ENCODE measurements at places on chromosomes 6 and 20.
A peak's percentile ranks its signal among the peaks of the same experiment; 100 is the strongest.

DNA sequence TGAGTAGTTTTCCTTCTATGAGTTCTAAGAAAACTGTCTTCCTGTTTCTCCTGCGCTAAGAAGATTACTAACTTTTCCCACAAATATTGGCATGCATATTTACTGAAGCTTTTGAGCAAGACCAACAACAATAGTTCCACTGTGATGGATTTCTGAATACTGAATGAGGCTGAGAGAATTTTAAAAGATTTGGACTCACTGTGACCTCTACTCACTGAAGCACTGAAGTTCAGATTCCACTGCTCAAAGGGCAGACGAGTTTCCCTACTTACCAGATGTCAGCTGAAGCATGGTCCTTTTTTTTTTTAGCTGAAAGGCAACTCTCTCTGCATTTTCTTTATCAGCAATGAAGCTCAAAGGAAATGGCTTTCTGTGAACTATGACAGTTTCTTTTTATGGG lies 718.5 kb downstream of the RFPL4B start:
- DNase-seq, result no peak

GRCh38 chr6:42369568-42369967 lies 82.2 kb downstream of the TRERF1 start:
- no peak for DNase-seq

DNA sequence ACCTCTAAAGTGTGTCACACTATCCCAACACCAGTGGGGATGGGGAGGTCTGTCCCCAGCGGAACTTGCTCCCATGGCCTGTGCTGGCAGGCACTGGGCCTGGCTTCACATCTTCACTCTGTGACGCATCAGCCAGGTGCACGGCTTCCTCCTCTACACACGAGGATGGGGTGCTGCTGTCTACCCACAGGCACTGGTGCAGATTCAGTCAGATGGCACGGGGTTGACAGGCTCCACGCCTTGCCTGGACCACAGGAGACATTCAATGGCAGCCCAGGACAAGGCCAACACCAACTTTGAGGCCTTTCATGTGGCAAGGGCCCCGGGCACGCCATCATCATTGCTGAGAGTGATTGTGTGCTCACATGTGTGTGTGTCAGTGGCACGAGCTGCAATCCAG lies 92.4 kb downstream of the TMEM242 start:
- no peak for DNase-seq

- no peak for DNase-seq
Measured at GRCh38 chr6:146381486-146381885, 162.1 kb upstream of the RAB32 start.

DNA sequence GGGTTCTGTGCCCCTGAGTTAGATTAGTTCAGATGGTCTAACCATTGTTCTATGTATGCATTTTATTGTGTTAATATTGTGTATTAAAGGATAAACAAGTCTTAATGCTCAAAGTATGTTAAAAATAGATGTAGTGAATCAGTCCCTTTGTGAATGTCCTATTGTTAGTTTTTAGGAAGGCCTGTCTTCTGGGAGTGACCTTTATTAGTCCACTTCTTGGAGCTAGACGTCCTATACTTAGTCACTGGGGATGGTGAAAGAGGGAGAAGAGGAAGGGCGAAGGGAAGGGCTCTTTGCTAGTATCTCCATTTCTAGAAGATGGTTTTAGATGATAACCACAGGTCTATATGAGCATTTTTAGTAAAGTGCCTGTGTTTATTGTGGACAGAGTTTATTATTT lies 12.3 kb upstream of the HMGN4 start:
- DNase-seq, result no peak

GRCh38 chr6:135147637-135148592 lies 33.2 kb upstream of the MYB start:
- DNase-seq, result no peak

- no peak for DNase-seq
Measured at GRCh38 chr6:14275493-14275851, 157.9 kb downstream of the CD83 start.

- DNase-seq, result no peak
Measured at GRCh38 chr6:1001655-1002349, 308.9 kb upstream of the EXOC2 start.

DNA sequence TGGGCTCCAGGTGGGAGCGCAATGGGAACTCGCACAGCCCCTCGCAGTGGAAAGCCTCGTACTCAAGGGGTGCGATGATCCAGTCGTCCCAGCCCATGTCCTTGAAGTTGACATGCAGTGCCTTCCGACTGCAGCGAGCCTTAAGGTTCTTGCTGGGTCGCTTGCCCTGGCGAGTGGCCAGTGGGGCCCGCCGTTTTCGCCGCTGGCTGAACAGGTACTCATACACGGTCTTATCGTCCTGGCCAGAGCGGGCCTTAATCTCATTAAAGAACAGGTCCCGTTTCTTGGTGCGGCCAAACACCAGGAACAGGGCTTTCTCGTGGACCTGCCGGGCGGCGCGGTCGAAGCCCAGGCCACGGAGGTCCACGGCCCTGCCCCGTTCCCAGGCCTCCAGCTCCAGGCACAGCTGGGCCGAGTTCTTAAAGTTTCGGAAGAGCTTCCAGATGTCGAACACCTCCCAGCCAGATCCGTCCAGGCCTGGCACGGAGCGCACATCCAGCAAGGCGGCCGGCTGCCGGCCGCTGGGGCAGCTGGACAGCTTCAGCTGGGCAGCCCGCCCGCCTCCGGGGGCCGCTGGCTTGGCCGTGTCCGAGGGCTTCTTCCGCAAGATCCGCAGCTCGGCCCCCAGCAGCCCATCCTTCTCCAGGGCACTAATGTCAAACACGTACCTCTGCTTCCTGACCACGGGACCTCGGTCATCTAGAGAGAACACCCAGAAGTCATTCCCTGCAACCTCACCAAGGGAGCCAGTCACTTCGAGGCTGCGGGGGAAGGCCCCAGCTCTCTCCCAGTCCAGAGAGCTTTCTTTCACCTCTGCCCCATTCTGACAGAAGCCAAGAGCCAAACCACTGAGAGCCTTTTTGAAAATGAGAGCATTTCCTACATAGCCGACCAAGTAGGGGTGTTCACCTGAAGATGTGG lies 3.7 kb downstream of the GDF5 start:
- no peak for DNase-seq

DNA sequence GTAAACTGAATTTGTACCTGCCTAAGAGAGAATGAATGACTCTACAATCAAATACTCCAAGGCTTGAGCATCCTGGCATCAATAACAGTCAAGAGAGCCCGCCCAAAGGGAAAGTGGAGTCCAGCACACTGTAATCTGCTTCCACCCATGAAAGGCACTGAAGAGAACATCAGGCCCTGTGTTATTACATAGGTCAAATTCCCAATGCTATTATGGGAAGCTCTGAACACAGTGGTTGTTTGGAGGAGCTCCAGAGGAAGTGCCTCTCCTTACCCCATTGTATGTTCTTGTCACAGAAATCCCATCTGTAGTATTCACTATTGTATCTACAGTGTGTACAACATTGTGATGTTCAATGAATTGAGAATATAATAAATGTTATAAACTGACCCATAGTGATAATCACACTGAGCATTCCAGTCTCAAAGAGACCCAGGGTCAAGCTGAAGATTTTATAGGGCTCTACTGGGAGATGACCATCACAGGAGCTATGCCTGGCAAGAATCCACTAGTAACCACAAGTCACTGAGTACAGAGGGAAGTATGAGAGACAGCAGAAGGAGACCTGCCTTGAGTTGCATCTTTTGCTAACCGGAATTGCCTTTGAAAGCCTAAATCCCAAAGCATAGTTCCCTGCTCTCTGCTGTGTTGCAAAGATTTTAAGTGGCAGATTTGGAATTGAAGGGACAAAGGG lies 446.7 kb downstream of the GJA1 start:
- no peak for DNase-seq

DNA sequence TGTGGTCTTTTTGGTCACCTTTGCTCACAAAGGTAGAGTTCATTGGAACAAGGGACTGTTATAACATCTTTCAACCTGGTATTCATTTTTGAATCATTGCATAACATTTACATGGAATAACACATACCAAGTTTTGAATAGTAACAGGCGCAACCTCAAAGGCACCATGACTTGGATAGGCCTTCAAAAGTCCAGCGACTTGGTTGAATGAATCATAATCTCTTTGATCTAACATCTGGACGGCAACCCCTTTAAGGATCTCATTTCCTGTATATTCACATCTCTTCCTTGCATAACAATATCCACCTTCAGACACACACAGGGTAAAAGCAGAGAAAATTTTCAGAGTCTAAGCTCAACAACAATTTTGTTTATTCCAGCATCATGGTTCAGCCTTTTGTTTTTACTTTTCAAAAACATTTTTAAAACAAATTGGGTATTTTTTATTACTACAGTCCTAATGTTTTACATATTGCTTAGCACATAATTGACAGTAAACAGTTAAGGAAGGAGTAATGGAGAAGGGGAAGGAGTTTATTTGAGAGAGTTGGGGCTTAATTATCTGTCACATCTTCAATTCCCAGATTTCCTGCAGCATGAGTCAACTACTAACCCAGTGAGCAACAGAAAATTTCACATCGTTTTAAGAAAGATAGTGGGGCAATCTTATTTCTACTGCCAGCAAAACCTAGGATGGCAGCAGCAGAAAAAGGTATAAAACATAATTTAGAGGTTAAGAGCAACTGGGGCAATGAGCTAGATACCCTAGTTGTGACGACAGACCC lies 41.8 kb upstream of the F13A1 start:
- DNase-seq, result no peak

DNA sequence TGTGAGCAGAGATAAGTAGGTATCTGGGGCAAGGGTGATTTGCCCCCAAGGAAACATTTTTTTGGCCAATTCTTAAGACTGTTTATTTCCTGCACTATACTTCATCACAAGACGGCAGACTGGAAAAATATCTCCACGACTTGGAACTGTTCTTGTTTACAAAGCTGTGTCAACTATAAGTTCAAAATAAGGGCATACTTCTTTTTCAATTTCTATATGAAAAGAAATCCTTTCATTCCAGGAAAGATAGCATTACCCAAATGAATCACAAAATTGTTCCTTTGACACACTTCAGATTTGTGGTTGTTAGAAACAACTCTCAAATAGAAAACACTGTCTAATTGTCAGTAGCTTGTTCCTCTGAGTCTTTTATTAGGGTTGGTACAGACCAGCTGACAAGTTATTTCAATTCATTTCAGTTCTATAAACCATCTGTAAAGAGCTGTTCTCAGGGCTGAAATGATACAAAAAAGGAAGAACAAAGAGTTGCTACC lies 212.9 kb upstream of the PRDM1 start:
- DNase-seq, result no peak

GRCh38 chr6:26122402-26122792 lies 35.2 kb downstream of the HFE start:
- no peak for DNase-seq

DNA sequence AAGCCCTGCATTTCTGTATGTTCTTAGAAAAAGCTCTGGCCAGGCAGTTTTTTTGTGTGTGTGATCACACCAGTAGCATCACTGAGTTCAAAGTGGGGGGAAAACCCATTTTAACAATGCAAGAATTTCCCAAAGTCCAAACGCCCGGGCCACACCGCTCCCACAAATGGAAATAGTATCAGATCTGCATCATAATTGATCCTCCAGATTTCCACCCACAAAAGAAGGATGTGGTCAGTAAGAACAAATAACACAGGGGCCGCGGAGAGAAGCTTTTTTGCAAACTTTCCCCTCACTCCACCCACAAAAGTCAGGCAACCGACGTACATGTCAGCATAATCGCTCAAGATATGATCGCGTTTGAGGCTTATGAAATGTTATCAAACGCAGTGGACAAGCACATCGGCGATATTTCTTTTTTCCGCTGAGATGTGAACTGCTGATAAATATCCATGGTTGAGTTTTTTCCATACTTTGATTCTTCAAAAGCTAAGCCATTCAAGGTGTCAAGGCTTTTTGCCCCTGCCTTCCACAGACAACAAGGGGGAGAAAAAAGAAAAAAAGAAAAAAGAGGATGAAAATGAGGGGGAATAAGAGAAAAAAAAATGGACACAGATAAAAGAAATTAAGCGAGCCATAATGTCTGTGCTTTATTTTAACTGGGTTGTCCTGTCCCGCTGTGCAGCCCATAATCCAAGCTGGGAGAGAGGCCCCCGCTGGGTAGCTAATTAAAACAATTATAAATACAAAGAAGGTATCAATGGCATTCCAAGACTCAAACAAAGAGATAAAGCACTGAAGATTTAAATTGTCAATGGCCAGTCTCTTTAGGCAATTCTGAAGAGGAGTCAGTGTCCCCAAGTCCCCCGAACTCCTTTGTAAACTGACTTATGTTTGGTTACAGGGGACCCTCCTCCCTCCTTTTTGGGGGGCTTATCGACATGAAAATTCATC lies 143.5 kb downstream of the ZFP64 start:
- DNase-seq, result no peak

- DNase-seq, result no peak
Measured at GRCh38 chr6:89434954-89435353, 2.0 kb downstream of the ANKRD6 start.

GRCh38 chr20:1894471-1894950 lies 696 bp upstream of the SIRPA start:
- peak; percentile 35 for DNase-seq

GRCh38 chr20:46255440-46256104 lies 52.7 kb downstream of the CDH22 start:
- DNase-seq, result peak; percentile 93

GRCh38 chr6:11460837-11461661 lies 76.5 kb upstream of the TMEM170B start:
- DNase-seq, result no peak

DNA sequence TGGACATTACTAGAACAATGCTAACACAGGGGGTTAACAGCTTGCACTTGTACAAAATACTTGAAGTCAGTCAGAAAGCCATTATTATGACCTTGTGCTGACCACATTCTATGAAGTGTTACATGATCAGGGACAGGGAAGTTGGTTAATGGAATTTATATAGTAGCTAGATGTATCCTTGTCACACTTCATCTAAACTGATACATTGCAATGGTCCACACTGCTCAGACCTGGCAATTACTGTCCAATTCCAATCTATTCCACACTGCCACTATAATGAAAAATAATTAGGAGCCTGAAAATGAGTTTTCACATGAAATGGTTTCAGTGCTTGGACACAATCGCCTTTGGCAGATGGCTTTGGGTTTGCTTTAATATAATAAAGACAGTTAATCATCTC lies 850.8 kb downstream of the EPHA7 start:
- no peak for DNase-seq

- no peak for DNase-seq
Measured at GRCh38 chr6:53603386-53604116, 58.6 kb upstream of the GCLC start.
